ENCODE measurements at places on chromosomes 16 and 17.

- no peak for DNase-seq
Observed at GRCh38 chr16:2077696-2078095, 29.9 kb downstream of the TSC2 start.

DNA sequence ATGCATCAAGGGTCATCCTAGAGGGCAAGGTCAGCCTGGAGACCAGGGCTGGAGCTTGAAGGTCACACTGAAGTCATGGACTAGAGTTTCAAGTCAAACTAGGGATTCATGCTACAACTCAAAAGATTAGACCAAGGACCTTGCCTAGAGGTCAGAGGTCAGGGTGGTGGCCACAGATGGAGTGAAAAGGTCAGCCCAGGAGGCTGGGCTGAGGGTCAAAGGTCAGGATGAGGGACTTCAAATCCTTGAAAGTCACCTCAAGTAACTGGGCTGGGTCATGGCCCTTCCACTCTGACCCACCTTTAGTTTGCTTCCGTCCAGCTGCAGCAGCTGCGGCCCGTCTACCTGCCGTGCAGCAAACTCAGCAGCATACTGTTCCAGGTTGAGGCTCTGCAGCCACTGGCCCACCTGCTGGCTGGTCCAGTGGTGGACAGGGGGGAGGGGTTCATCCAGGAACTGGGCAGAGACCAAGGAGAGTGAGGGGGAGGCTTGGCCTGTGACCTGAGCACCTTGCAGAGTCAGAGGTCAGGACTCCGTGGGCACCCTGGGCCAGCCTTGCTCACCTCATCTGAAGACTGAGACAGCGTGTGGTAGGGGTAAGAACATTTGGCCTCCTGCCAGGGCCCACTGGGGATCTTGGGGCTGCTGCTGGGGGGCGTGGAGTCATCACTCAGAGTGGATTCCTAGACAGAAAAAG lies 16.2 kb downstream of the SAMD14 start:
- no peak for DNase-seq

- no peak for DNase-seq
Observed at GRCh38 chr17:59335685-59336084, 4.2 kb downstream of the YPEL2 start.

DNA sequence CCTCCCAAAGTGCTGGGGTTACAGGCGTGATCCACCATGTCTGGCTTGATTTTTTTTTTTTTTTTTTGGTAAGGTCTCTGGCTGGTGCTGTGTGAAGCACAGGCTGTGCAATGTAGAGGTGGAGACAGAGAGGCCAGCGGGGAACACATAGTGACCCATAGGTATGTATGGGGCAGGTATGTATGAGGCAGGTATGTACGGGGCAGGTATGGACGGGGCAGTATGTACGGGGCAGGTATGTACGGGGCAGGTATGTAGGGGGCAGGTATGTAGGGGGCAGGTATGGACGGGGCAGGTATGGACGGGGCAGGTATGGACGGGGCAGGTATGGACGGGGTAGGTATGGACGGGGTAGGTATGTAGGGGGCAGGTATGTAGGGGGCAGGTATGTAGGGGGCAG lies 5.0 kb downstream of the RPL3L start:
- no peak for DNase-seq

DNA sequence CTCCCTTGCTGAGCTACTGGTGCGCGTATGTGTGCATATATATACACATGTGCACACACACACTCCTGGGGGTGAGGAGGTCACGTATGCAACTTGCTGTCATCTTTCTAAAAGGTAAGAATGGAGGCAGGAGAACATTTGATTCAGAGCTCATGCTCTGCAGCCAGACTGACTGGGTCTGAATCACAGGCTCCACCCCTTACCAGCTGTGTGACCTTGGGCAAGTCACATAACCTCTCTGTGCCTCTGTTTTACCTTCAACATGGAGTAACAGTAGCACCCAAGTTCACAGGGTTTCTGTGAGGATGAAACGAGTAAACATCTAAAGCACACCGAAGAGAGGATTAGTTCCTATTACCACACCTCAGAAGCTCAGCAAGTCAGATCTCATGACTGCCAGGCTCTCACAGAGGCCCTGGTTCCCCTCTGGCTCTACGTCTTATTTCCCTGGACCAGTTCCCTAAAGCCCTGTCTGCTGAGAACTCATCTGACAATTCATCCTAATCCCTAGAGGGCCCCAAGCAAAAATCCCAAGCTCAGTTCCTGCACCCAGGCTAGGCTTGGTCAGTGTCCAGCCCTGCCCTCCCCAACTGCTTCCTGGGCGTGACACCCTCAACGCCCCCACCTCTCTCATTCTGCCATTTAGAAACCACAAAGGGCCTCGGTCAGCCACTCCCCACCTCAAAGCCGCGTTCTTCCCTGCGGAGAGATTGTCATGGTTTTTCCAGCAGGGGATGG lies 28.7 kb downstream of the ABR start:
- no peak for DNase-seq

DNA sequence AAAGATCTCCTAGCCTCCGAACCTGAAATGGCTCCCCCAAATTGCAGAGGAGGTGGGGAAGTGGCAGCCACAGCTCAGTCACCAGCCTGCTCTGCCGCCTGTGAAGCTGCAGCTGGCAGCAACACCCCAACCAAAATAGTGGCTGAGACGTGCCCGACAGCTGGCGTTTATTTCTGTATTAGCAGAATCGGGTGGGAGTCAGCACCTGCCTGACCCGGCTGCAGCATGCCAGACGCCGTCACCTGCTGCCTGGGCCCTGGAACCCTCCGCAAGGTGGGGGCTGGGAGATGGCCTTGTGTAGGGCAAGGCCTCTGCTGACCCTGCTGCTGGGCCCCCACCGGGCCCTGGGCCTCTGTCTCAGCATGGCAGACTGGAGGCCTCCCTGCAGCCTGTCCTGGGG lies 17.5 kb upstream of the PABPN1L start:
- no peak for DNase-seq
